NCI-H1092 treated with DMSO at 0.1 percent for 48 hours (cell line): ENCODE measurements at places on chromosomes 7 and 10.

DNA sequence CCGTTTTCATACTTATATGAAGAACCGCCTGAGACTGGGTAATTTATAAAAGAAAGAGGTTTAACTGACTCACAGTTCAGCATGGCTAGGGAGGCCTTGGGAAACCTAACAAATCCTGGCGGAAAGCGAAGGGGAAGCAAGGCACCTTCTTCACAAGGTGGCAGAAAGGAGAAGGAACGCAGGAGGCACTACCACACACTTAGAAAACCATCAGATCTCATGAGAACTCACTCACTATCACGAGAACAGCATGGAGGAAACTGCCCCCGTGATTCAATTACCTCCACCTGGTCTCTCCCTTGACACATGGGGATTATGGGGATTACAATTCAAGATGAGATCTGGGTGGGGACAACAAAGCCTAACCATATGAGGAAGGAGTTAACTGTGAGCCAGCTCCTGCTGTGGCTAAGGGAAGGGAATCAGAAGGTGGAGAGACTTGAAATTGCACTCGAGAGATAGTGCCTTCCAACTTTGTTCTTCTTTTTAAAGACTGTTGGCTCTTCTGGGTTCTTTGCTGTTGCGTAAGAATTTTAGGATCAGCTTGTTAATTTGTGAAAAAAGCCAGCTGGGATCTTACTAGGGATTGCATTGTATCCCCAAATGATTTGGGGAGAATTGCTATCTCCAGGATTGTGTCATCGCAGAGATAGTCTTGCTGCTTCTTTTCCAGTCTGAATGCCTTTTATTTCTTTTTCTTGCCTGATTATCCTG is 21.0 kb downstream of the OPTN start:
- DNase-seq: no peak

DNA sequence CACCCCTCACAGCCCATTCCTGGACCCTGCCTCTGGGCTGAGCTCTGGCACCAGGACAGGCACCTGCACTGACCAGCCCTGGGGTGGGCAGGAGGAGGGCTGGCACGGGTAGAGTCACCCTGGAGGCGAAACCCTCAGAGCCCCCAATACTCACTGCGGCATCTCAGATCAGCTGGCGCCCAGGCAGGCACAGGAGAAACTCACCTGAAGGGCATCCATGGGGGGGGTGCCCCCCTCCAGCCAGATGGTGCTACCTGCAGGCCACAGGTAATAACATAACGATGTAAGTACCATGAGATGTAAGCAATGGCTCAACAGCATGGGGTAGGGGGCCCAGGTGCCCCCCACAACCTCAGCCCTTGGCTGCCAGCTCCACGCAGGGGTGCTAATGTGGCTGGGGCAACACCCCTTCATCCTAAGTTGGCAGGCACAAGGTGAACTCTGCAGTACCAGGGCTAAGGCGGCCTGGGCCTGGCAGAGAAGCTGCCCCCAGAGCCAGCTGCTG is 12.1 kb upstream of the PYROXD2 start:
- DNase-seq: no peak

GRCh38 chr7:146993764-146994163 is 877.2 kb downstream of the CNTNAP2 start:
- DNase-seq: no peak

- peak; percentile 13 for DNase-seq
Measured at GRCh38 chr10:70664702-70665195, 7.6 kb upstream of the ADAMTS14 start.

DNA sequence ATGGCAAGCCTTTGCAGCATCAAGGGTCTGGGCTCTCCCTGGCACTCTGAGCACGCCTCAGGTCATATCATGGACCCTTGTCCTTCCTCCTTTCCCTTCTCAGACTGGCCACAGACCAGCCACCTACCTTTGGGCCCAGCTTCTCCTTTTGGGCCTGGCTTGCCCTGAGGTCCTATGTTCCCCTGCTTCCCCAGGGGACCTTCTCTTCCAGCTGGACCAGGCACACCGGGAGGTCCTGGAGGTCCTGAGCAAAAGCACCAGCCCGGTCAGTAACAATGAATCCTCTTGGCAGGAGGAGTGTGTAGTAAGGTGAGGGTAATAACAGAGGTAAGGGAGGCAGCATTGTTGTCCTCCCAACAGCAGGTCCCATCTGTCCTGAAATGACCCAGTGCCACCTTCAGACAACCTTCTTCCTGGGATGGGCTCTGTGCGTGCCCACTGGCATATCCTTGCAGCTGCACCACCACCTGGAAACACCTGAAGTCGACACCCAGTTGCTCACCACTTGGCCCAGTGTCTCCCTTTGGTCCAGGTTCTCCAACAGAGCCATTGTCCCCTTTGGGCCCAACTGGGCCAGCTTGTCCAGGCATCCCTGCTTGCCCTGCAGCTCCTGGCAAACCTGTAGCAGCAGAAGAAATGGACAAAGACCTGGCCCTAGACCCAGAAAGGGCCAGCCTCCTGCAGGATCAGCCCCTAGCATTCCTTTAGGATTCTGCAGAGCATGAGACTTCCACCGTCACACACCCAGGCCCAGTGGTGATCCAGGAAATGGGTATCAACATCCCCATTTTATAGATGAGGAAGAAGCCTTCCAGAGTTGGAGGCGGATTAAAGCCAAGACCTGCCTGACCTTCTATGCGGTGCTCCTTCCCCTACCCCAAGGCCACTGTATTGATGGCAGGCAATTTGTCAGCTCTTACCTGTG is 6.4 kb downstream of the SFTPD start:
- DNase-seq: no peak

DNA sequence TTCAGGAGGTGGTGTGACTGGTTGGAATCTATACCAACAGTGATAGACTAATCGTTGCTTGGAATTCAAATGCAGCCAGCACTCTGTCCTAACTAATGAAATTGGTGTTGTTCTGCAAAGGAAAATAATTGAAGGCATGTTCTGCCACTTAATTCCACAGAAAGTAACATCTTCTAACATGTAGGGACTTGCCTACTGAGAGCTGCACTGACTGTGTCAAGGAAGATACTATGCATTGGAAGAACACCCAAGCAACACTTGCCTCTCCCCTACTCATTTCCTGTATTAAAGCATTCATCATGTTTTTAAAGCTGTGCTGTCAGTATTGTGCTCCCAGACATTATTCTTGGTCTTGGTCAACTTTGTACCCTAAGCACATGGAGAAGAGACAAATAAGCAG is 2.7 kb upstream of the CYP3A7 start:
- DNase-seq: no peak

DNA sequence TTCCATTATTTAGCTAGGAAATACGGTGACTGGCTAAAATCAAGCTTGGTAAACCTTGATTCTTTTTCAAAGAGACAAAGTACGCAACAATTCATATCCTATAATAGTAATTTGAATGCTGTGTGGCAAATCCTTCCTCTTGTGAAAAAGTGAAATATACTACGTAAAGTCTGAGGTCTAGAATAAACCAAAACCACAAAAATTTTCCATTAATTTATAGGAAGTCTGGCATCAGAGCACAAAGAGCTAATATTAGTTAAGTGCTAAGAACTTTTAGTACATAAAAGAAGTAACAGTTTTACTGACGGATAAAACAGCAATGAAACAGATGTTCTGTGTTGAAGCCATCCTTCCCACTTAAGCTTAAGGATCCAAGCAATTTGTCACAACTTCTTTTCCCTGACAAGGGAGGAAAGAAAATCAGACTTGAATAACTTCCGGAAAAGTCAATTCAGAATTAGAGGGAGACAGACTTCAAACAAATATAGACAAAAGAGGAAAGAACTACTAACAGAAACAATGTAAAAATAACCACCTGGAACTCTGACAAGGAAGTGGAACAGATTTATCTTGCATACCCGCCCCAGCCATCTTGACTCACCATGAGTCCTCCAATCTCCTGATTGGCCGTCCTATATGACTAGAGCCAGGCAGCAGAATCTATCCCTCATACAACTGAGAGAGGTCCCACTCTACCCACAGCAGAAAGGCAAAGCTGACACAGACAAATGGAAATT is 34.6 kb downstream of the RHEB start:
- no peak for DNase-seq

DNA sequence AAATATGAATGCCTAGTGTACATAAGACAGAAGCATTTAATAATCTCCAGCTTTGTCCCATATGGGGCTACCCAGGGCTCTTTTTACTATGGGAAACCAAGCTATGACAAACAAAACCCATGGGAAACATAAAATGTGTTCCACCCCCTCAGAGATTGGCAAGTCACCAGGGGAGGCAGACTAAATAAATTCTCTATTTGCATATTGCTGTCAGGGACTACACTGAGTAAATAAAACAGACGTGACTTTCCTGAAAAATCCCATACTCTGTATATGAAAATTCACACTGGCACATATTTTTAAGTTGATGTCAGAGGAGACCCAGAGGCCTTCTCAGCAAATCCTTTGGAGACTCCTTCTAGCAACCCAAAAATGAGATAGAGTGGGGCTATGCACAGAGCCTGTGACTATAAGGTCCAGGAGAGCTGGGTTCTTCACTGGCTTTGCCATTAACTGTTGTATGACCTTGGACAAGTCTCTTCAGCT is 44.0 kb upstream of the HPSE2 start:
- no peak for DNase-seq
